T-cell (primary cell): ENCODE measurements at places on chromosomes 5 and 9. TPM values are rescaled to one million over a fixed set of nuclear protein-coding genes. Genes with fewer than 3 reads are reported as not detected.

DNA sequence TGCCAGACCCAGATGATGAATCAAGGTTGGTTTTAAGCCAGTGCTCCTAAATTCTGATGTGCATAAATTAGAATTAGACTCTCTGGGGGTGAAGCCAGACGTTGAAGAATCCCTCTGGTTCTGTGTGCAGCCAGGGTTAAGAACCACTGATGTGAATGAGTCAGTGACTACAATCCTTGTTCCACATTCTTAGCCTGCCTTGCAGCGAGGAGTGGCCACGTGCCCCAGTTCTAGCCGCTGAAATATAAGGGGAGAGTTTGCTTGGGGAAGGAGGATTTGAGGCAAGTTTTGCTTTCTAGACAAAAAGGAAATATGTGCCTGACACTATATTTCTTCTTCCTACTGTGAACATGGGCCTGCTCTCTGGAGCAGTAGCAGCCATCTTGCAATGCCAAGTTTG is 34.2 kb upstream of the MSH3 start:
- DNase-seq: no peak
- H3K4me3 ChIP-seq: no peak overlapping the region
- no peaks in the 10 kb centered on the region for H3K4me1 ChIP-seq
- no peaks in the 10 kb centered on the region for H3K36me3 ChIP-seq
- H3K27me3 ChIP-seq: no peaks in the 10 kb centered on the region

- DNase-seq: no peak
- H3K4me3 ChIP-seq: no peak overlapping the region
- H3K36me3 ChIP-seq: no peaks in the 10 kb centered on the region
- no peaks in the 10 kb centered on the region for H3K4me1 ChIP-seq
Observed at GRCh38 chr5:26339576-26339975, 698.8 kb downstream of the CDH9 start.

- no peaks in the 10 kb centered on the region for H3K36me3 ChIP-seq
- H3K27me3 ChIP-seq: peaks cover 45% of the 10 kb centered on the region
- H3K27ac ChIP-seq: no peak overlapping the region
- no peak for DNase-seq
- no peak overlapping the region for H3K4me3 ChIP-seq
Observed at GRCh38 chr9:134693641-134694367, 52.2 kb downstream of the COL5A1 start.

- H3K27ac ChIP-seq: no peak overlapping the region
- DNase-seq: no peak
- no peaks in the 10 kb centered on the region for H3K36me3 ChIP-seq
- no peak overlapping the region for H3K4me3 ChIP-seq
Observed at GRCh38 chr5:174482607-174483024, 241.8 kb upstream of the MSX2 start.

GRCh38 chr5:179801304-179802206 is 5.1 kb downstream of the MGAT4B start:
- H3K27me3 ChIP-seq: no peaks in the 10 kb centered on the region
- H3K4me3 ChIP-seq: no peak overlapping the region
- no peak overlapping the region for H3K27ac ChIP-seq
- peaks cover 46% of the 10 kb centered on the region for H3K4me1 ChIP-seq
- DNase-seq: peak; percentile 89

Gene RGMB
- total RNA-seq: 22.8 TPM

DNA sequence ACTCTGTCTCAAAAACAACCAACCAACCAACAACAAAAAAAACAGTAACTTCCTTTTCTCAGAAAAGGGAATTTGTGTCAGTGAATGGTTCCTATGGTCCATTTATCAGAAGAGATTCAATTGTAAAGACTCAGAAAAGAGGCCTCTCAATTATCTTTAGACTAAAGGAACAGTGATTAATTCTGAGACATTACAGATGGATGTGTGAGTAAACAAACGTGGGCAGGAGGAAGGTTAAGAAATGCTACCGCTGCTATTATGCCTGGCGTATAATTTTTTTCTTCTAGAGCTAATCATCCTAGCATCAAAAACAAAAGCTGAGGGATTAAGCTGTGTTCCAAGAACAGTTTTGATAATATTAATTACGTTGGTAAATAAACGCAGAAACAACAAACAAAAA is 52.9 kb upstream of the JMY start:
- no peaks in the 10 kb centered on the region for H3K4me1 ChIP-seq
- H3K4me3 ChIP-seq: no peak overlapping the region
- no peaks in the 10 kb centered on the region for H3K36me3 ChIP-seq
- no peak overlapping the region for H3K27ac ChIP-seq
- no peaks in the 10 kb centered on the region for H3K27me3 ChIP-seq

DNA sequence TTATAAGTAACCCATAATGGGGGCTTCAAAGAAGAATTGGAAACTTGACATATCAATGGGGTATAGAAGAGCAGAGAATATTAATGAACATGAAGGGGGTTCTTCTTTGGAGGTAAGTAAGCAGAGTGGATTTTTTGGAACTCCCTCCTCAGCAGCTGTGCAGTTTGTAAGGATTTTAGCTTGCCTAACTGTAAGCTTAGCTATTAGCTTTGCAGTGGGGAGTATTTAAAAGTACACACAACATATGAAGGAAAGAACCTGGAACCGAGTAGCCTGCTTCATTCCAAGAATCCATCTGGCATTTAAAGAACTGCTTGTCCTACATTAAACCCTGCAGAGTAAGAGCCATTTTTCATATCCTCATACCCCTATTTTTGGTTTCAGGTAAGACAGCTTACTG is 2.2 kb upstream of the PBX3 start:
- H3K36me3 ChIP-seq: no peaks in the 10 kb centered on the region
- H3K27me3 ChIP-seq: no peaks in the 10 kb centered on the region
- peaks cover 2% of the 10 kb centered on the region for H3K4me1 ChIP-seq
- no peak overlapping the region for H3K27ac ChIP-seq

Gene DPH7
- 67.8 TPM for total RNA-seq

- peaks cover 24% of the 10 kb centered on the region for H3K27me3 ChIP-seq
- no peaks in the 10 kb centered on the region for H3K36me3 ChIP-seq
- H3K4me1 ChIP-seq: no peaks in the 10 kb centered on the region
- no peak overlapping the region for H3K4me3 ChIP-seq
- H3K27ac ChIP-seq: no peak overlapping the region
Observed at GRCh38 chr5:150585781-150586341, 54.6 kb upstream of the SYNPO start.

DNA sequence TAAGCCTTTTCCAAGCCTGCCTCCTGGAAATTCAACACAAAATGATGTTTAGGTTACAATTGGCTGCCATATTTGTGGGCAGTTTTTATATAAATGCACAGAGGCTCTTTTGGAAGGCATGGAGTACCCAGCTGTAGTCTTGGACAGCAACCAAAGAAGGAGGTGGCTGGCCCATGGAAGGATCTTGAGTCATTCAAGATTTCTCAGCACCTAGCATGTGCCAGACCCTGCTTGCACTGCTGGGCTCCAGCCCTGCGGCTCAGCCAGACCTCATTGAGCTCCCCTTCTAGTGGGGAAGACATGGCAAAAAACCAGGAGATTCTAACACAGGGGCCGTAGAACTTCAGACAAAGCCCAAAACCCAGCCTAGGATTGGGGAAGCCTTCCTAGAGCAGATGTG is 22.1 kb downstream of the JADE2 start:
- H3K4me3 ChIP-seq: no peak overlapping the region
- no peaks in the 10 kb centered on the region for H3K27me3 ChIP-seq
- H3K4me1 ChIP-seq: peaks cover 70% of the 10 kb centered on the region
- H3K36me3 ChIP-seq: peaks cover 76% of the 10 kb centered on the region
- H3K27ac ChIP-seq: no peak overlapping the region
- DNase-seq: no peak

DNA sequence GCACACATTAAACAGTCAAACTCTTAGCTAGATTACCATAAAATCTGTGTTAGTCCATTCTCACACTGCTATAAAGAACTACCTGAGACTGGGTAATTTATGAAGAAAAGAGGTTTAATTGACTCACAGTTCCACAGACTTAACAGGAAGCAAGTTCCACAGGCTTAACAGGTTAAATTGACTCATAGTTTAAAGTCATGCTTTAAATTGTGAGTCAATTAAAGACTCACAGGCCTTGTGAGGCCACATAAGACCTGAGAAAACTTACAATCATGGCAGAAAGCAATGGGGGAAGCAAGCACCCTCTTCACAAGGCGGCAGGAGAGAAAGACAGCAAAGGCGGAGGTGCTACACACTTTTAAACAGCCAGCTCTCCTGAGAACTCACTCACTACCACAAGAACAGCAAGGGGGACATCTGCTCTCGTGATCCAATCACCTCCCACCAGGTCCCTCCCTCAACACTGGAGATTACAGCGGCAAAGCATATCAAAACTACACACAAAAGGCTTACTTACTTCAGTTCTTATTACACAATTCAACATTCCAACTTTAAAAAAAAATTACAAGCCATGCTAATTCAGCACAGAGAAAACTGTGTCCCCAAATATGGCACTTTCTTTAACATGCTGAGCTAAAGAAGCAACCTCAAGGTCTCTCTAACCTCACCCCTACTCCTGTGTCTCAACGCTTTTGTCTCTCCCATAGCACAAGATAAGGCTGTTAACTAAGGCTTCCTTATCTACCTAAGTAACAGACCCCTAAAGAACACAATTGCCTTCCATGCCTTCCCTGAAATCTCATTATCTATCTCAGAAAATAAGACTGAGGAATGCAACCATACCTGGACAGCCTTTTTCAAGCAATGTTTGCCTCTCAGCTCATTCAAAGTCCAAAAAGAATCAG is 805.1 kb downstream of the NR2F1-AS1 start:
- no peaks in the 10 kb centered on the region for H3K4me1 ChIP-seq
- no peak overlapping the region for H3K4me3 ChIP-seq
- H3K36me3 ChIP-seq: no peaks in the 10 kb centered on the region
- no peaks in the 10 kb centered on the region for H3K27me3 ChIP-seq
- no peak overlapping the region for H3K27ac ChIP-seq

Gene VLDLR
- total RNA-seq: 1.9 TPM

- DNase-seq: peak; percentile 66
- peaks cover 19% of the 10 kb centered on the region for H3K4me1 ChIP-seq
- H3K36me3 ChIP-seq: no peaks in the 10 kb centered on the region
- H3K27me3 ChIP-seq: no peaks in the 10 kb centered on the region
- peak within 1 kb of the TSS; percentile 81 for H3K4me3 ChIP-seq
Observed at GRCh38 chr5:177303121-177303924, at the start of the genes PRELID1 and RAB24. PRELID1 (plus strand) TSS chr5:177303799; CDS start chr5:177303986, 187 bp downstream. RAB24 (minus strand) TSS chr5:177303719; CDS start chr5:177303288, 431 bp downstream.

Gene CEP78
- 23.2 TPM for total RNA-seq

DNA sequence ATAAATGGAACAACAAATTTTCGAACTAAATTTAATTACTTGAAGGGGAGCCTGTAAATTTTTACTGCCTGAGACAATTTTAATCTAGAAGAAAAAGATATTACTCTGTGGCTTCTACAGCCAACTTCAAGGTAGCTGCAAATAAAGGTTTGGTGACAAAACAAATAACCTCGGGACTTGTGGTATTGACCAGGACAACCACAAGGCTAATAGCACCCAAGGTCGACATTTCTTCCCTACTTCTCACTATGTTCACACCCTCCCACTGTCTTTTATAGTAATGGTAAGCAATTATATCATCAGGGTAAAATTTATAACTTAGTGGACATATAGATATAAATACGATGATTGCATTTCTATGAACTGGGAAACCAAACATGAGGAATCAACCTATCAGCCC is 67.9 kb upstream of the SPINK5 start:
- H3K27me3 ChIP-seq: no peaks in the 10 kb centered on the region
- H3K4me3 ChIP-seq: no peak overlapping the region
- H3K36me3 ChIP-seq: no peaks in the 10 kb centered on the region
- no peak overlapping the region for H3K27ac ChIP-seq
- H3K4me1 ChIP-seq: no peaks in the 10 kb centered on the region

DNA sequence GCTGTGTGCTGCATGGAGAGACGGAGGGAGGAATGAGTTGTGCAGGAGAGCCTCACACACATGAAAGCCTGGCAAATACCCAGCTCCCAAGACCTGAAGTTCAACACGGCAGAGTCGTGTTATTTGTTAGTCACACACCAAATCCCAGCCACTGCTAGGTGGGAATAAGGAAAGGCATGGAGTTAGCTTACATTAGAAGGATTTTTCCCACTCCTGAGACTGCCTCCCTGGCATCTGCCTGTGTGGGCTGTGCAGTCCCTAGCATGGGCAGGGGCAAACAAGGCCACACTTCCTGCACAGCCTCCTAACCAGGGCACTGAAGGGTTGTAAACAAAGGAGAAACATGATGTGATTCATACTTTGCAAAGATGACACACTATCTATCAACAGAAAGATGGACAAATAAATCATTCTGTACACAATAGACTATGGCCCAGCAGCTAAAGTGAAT is 306.8 kb downstream of the SPOCK1 start:
- no peak for DNase-seq
- H3K4me3 ChIP-seq: no peak overlapping the region
- no peak overlapping the region for H3K27ac ChIP-seq
- no peaks in the 10 kb centered on the region for H3K4me1 ChIP-seq
- H3K27me3 ChIP-seq: no peaks in the 10 kb centered on the region
- no peaks in the 10 kb centered on the region for H3K36me3 ChIP-seq

- no peaks in the 10 kb centered on the region for H3K27me3 ChIP-seq
- no peaks in the 10 kb centered on the region for H3K36me3 ChIP-seq
- DNase-seq: no peak
- no peak overlapping the region for H3K27ac ChIP-seq
- peaks cover 7% of the 10 kb centered on the region for H3K4me1 ChIP-seq
- no peak overlapping the region for H3K4me3 ChIP-seq
Observed at GRCh38 chr5:16510098-16510497, 44.5 kb upstream of the ZNF622 start.

- H3K27me3 ChIP-seq: no peaks in the 10 kb centered on the region
- no peak overlapping the region for H3K4me3 ChIP-seq
- H3K27ac ChIP-seq: no peak overlapping the region
- no peaks in the 10 kb centered on the region for H3K4me1 ChIP-seq
Observed at GRCh38 chr5:155504606-155505005, 491.1 kb downstream of the KIF4B start.

Gene NR5A1
- total RNA-seq: not detected
